ENCODE measurements at places on chromosomes 3 and 15.

- DNase-seq: no peak
These were observed 165.2 kb downstream of the KCNAB1 start for GRCh38 chr3:156285626-156286025.

- DNase-seq: no peak
These were observed 41.6 kb downstream of the ILDR1 start for GRCh38 chr3:121980450-121980796.

- no peak for DNase-seq
These were observed 8.1 kb upstream of the PHC3 start for GRCh38 chr3:170189398-170190256.

DNA sequence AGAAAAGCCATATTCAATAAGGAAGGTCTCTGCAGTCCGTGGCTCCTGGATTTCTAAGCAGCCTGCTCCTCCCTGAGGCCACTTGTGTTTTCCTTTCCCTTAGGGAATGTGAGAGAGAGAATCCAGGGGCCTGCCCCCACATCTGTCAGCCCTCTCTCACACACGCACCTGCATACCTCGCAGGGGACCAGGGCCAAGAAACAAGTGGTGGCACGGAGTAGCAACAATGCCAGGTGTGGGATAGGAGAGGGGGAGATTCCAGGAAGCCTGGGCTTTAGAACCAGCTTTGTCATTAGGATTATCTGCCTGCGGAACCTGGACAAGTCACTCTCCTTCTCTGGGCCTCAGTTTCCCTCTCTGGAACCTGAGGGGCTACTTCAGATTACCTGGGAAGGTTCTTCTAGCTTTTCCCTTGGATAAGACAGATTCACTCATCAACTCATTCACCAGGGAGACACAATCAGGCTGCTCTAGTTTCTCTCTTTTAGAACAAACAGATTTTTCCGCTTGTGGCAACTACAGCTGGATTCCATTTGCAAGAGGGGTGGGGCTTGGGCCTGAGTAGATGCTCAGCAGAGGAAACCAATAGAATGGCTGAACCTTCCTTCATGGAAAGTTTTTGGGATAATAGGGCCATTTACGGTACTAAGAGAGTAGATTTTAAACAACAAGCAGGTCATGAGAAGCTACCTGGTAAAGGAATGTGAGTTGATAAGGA, 19.5 kb downstream of the BCL6 start:
- no peak for DNase-seq

- no peak for DNase-seq
These were observed 54.7 kb upstream of the USP3 start for GRCh38 chr15:63449731-63450130.

GRCh38 chr3:72334681-72335457, 513.4 kb downstream of the SHQ1 start:
- DNase-seq: no peak

GRCh38 chr15:34279368-34279767, 54.6 kb downstream of the EMC4 start:
- no peak for DNase-seq
